Stimulated activated CD4-positive, alpha-beta T cell treated with anti-CD3 and anti-CD28 coated beads, Interleukin-15, amount 100 ng/mL, for 1 hour (primary cell): ENCODE measurements at places on chromosomes 12 and 14.

DNA sequence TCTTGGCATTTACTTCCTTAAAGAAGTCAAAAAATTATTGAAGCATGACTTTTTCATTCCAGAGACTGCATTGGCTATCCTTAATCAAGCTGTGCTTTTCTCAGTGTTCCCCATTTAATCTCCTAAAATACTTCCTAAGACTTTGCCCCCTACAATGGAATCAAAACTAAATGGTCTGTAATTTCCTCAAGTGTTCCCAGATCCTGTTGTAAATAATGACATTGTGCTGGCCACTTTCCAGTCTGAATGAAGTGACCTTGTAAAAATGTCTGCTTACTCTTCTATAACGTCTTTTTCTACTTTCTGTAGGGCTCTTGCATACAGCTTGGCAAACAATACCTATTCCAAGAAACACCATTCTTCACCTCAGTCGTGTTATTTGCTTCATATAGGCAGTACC is 45.3 kb upstream of the MBIP start:
- DNase-seq: no peak

DNA sequence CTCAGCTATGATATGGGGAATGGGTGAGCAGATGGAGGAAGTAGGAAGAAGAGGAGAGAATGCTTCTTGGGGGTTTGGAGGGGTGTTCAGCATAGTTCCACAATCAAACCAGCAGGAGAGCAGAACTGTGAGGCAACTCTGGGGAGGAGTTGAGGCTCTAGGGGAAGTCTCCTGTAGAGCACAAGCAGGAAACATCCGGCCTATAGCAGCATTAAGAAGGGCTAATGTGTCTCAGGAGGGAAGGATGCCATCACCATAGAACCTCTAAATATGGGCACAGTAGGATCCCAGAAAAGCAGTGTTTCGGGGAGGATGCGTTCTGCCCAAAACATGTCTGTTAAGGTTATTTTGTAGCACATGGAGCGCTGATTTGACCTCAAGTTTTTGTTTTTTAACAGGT is 8.4 kb upstream of the SALL2 start:
- no peak for DNase-seq

DNA sequence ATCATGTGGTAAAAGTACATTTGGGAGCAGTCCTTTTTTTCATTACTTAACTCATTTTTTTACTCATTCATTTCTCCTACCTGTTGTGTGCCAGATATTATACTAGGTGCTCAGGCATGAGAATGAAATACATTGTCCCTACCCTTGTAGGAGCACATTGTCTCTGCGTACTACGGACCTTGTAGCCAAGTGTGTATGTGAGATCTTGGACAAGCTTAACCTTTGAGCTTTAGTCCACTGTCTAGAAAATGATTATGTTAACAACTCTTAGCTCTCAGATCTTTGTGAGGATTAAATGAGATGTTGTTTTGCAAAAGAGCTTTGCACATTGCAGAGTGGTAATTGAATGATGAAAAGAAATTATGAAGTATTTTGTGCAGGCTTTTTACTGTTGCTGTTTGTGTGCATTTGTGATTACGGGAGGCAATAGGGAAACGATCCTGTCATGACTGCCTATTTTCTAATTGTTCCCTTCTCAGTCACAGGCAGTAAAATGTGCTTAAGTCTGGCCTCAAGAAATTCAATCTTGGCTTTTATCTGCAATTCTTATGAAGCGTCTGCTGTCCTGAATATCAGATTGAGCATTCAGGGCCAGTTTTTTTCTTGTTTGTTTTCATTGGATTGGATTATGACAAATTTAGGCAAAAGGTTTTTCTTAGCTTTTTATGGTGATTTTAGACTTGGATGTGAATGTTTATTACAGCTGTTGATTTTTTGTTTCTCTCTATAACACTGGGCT is 447.7 kb downstream of the PDZRN4 start:
- no peak for DNase-seq

- DNase-seq: no peak
These were observed 60.8 kb upstream of the MED13L start for GRCh38 chr12:116338064-116338846.

DNA sequence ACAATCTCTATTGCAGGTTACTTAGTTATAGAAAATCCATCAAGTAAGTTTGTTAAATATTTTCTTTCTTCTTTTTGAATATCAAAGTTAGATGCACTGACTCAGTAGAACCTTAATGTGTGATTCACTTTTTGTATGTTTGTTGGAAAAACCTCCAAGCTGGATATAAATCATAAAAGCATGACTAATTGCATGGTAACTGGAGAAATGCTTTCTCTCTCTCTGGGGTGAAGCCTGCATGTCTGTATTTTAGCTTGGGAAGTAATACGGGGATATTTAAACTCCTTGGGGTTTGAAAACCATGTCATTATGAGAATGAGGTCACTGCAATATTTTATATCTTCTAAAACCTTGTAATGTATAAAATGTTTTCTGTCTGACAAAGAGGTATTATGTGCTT is 58.6 kb upstream of the MYF6 start:
- no peak for DNase-seq

GRCh38 chr12:67442896-67443295 is 173.7 kb downstream of the CAND1 start:
- DNase-seq: no peak

DNA sequence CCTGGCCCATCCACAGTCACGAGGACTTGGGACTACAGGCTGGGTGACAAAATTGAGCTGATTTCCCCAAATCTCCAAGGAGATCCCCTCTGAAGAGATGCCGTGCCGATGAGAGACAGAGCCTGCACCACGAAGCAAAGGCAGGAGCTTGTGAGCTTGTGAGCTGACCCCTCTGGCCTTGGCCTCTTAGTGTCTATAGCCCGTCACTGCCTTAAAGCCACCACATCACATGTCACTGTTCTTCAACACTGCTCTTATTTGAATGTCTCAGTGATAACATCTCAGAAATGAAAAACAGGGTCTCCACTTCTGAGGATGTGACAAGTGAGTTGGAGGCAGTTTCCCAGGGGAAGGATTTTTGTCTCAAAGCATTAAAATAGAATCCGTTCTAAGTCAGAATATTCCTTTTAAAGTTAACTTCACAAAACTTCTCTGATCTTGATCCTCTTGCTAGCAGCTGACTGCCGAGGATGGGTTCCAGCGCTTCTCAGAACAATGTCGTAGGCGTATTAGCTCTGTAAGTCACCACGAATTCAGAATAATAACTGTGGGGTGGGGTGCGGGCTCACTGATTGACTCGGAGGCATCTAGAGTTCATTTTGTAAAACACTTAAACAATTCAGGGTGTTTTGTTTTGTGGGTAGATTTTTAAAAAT is 37.5 kb downstream of the CHST11 start:
- DNase-seq: no peak

DNA sequence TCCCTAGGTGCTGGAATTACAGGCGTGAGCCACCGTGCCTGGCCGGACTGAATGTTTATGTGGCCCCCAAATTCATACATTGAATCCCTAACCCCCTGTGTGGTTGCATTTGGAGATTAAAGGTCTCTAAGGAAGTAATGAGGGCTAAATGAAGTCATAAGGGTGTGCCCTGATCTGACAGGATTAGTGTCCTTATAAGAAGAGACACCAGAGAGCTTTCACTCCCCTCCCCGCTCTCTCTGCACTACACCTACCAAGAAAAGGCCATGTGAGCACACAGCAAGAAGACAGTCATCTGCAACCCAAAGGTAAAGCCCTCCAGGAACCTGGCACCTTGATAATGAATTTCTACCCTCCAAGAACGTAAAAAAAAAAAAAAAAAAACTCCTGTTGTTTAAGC is 212.1 kb upstream of the CAND1 start:
- DNase-seq: no peak

GRCh38 chr14:30988509-30988908 is 36.9 kb upstream of the AP4S1 start:
- DNase-seq: no peak

- DNase-seq: no peak
These were observed 134.1 kb upstream of the SSTR1 start for GRCh38 chr14:38073641-38074040.

GRCh38 chr14:75554482-75554881 is 23.9 kb upstream of the FLVCR2 start:
- no peak for DNase-seq

- DNase-seq: no peak
These were observed 168.3 kb downstream of the RMST start for GRCh38 chr12:97630875-97631274.

DNA sequence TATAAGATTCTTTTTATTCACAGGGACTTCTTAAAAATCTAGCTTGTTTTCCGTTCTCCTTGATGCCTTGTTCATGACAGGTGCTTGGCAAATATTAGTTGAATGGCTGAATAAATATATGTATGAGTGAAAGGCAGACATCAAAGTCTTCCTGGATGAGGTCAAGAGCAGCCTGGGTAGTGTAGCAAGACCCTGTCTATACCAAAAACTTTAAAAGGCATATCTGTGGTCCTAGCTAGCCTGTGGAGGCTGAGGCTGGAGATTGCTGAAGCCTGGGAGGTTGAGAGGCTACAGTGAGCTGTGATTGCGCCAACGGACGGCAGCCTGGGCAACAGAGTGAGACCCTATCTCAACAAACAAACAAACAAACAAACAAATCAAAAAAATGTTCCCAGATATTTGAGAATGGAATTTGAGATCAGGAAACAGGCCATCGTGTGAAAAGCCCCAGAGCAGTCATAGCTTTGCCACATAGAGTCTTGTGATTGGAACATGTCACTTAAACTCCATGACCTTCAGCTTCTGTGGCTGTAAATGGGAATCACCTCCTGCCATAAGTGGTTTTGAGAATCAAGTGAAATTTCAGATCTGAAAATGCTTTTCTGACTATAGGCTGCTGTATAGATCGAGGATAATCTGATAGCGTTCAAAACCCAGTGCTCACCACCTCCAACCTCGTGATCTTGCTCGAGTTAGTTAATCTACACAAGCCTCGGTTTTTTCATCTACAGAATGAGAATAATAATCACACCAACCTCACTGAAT is 64.3 kb downstream of the ZFP36L1 start:
- DNase-seq: no peak

- DNase-seq: no peak
These were observed 66.8 kb downstream of the BCL11B start for GRCh38 chr14:99205086-99205688.

DNA sequence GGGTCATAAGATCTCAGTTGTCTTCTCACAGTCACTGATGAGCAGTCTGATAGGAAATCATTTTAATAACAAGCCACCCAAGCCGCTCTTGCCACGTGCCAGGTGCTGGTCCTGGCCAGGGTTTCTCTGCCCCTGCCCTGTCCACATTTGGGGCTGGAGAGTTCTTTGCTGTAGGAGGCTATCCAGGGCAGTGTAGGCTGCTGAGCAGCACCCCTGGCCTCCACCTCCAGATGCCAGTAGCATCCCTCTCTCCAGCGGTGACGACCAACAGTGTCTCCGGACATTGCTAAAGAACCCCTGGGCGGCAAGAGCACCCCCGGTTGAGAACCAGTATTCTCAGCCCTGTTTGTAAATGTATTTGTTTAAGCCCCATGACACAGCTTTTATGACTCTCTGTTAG is 243.7 kb downstream of the GLT1D1 start:
- no peak for DNase-seq

DNA sequence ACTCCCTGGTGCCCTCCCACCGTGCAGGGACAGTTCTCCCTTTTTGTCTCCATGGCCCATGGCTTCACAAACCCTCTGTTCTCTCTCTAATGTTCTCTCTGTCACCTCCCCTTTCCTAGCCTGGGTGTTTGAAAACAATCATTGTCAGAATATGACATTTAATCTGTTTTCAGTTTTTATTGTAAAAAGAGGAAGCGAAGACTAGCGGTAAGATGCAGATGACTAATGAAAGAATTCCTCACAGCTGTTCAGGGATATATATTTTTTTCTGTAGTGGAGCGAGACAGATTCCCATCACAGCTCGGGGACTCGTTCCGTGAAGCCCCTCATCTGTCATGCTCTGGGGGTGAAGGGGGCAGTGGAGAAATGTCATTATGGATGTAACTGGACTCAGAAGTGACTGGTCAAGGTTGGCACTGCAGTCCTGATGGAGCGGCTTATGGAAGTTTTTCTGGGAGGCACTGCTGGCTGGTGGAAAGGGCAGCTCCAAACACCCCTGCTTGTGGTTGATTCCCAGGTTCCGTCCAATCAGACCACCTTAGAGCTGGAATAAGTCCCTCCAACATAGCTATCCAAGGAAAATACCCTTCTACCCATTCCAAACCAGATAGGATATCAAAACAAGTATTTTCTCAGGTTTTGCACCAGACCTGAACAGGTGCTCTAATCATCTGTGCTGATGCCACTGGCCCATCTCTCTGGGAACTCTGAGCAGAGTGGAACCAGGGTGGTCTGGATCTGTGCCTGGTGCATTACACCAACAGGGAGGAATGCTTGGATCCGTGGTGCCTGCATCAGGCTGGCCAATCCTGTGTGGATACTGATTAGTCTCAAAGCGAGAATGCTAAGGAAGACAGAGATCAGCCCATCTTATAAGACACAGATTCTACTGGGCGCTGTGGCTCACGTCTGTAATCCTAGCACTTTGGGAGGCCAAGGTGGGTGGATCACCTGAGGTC is 84.7 kb downstream of the GPATCH2L start:
- DNase-seq: no peak

DNA sequence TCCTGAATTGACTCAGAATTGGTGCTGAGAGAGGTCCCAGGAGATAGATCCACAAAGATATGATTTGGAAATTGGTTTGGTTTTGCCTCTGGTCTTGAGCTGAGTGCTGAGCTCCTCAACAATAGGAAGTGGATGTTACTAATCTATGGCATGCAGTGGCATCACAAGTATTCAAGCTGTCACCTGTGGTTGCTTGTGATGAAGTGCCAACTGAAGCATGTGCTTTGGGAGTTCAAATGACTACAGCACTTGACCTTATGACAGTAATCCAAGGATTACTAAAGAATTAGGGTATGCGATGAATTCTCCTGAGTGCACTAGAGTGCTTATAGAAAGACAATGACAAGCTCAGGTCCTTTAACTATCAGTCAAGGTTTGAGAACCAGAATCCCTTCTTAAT is 406.2 kb downstream of the NOVA1 start:
- no peak for DNase-seq

DNA sequence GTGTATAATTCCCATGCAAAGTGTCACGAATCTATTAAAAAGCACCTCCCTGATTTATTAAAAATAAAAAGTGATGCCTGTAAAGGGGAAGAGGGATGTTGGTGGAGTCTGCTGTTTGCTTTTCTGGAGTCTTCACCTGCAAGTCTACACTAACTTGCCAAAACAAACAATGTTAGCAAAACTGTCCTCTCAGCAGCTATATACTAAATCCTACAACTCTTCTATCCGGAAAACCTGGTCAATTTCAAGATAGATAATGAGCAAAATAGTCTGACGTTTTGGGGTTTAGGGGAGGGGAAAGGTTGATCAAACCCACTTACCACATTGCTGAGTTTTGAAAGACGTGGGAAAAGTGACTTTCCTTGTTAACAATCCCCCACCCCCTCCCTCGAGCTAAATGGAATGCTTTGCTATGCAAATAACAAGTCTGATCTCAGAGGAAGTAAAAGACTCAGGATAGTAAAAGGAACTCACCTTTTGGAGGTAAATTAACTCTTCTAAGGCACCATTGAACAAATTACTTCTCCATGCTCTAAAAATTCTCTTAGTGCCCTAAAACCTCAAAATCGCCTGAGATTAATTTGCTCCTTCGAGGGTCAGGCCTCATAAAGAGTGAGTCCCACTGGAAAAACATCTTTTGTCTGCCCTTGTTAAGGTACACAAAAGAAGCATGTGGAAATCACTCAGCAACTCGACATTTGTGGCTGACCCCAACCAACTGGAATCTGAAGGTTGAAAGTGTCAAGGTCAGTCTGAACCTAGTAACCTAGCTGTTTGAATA is 13.5 kb downstream of the BMP4 start:
- DNase-seq: no peak

GRCh38 chr12:62335057-62335456 is 74.9 kb downstream of the USP15 start:
- DNase-seq: no peak

GRCh38 chr14:28751467-28752058 is 15.0 kb upstream of the FOXG1 start:
- no peak for DNase-seq
